ENCODE measurements at places on chromosomes 7 and 10.

GRCh38 chr7:38310591-38311101, 37.2 kb upstream of the TARP start:
- DNase-seq = no peak

GRCh38 chr7:16743236-16743635, 10.3 kb upstream of the TSPAN13 start:
- DNase-seq = no peak

GRCh38 chr10:19944911-19945663, 128.9 kb downstream of the PLXDC2 start:
- no peak for DNase-seq

DNA sequence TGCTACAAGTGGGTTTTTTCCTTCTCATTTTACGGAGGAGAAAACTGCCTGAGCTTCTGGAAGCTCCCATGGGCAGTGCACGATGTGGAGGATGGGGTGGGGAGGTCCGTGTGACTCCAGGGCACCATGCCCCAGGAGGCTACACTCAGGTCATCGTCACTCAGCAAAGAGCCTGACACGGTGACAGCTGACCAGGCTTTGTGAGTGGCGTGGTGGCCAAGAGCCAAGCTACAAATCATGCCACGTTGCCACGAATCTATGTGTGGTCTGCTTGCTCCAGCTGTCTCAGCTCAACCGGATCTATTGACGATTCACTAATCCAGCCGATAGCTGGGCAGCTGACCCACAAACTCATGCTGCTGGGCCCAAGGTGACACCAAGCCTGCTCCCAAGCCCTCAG, 27.6 kb upstream of the C10orf71 start:
- no peak for DNase-seq

GRCh38 chr7:158236400-158236799, 351.2 kb downstream of the PTPRN2 start:
- no peak for DNase-seq

GRCh38 chr7:69677054-69677852, 79.0 kb downstream of the AUTS2 start:
- no peak for DNase-seq

DNA sequence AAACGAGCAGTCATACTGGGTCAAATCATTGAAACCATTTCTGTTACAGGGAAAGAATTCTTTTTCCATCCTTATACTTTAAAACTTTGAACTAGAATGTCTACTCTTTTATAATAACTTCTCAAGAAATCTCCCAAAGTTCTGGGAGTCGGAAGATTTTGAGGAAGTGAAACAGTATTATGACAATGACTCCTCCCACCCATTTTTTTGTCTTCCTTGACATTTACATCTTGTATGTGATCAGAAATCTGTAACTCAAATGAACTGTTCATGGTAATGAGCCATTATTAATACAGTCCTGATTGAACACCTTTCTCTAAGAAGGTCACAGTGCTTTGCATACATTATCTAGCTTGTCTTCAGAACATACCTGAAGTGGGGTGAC, 227.4 kb downstream of the CELF2 start:
- DNase-seq = no peak

GRCh38 chr7:152369518-152369917, 66.3 kb downstream of the KMT2C start:
- no peak for DNase-seq

GRCh38 chr7:64602086-64602485, 39.2 kb upstream of the ZNF680 start:
- no peak for DNase-seq

DNA sequence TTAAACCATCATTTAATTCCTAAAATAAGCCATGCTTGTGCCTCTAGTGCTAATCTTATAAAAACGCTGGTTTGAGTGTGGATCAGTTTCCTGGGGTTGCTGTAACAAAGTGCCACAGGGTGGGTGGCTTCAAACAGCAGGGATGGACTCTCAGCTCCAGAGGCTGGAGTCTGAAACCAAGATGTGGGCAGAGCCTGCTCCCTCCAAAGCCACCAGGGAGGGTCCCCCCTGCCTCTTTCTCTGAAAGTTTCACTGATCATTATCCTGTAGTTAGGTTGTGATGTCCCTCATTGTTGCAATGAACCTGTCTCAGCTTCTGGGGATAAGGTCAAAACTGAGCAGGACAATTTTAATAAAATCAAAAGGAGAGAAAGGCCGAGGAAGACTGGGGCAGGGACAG, 251.9 kb upstream of the TCERG1L start:
- no peak for DNase-seq

- no peak for DNase-seq
Observed at GRCh38 chr7:94216944-94217461, 177.7 kb upstream of the COL1A2 start.

DNA sequence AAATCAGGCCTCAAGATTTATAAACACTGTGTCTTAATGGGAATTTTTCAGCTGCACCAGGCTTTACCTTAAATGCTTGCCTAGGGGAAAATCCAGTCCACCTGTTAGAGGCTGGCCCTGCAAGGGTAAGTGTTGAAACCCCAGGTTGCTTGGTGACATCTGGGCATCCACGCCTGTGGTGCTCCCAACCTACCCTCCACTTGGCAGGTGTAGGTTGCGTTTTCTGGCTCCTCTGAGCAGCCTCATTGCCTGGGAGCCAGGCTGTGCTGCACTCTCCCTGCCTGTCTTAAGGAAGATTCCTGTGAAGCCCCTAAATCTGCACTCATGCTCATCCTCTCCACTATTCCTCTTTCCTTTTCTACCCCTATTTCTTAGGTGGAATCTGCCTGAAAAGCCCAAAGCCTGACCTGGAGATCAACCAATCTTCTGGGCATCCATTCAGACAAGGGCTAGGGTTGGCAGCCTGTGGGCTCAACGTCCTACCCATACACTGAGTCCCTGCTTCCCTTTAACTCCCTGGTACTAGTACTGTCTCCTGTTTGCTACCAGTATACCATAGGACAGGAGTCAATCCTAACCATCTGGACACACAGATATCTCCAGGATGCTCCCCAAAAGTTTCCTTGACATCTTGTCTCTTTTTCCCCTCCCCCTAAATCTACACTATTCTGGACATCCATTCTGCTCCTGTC, 150.4 kb downstream of the PDE1C start:
- no peak for DNase-seq

DNA sequence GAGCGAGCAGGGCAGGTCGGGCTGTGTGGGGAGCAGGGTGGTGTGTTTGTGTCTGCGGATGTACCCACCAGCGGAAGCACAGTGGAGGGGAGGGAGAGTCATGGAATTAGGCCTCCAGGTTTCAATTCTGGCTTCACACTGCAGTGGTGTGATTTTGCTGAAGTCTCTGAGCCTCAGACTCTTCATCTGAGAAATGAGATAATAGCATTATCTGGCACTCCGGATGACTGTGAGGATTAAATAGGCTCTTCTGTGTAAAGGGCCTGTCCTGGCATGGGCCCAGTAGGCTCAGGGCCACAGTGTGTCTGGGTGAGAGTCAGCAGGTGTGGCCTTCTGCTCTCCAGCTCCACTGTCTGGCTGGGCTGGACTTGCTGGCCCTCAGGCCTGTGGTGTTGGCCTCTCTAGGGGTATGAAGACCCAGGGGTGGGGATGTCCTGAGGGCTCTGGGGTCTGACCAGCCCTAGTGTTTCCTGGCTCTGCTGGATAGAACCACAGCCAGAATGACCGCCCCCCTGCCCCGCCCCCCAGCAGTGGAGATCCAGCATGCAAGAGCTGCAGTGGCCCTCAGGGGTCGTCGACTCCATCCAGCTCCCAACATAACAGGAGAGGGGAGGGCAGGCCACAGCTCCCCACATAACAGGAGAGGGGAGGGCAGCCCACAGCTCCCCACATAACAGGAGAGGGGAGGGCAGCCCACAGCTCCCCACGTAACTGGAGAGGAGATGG, 178.6 kb downstream of the RPS24 start:
- no peak for DNase-seq

- DNase-seq = peak; percentile 14
Observed at GRCh38 chr10:46240684-46241565, 45.9 kb upstream of the ANTXRL start.

DNA sequence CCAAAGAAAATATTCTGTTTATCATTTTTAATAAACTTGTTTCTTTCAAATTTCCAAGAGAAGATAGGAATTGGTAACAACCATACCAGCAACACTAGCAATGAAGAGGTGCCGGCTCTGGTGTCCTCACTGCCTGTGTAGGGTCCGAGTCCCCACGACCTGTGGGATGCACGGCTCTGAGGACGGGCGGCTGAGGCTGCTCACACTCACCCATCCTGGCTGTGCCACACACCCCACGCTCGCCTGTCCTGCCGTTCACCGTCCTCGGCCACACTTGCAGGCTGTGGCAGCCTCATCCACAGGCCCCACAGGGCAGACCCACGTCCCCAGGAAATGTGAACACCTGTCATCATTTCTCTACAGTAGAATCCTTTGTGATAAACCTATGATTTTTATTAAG, 48.2 kb upstream of the DPYSL4 start:
- no peak for DNase-seq

DNA sequence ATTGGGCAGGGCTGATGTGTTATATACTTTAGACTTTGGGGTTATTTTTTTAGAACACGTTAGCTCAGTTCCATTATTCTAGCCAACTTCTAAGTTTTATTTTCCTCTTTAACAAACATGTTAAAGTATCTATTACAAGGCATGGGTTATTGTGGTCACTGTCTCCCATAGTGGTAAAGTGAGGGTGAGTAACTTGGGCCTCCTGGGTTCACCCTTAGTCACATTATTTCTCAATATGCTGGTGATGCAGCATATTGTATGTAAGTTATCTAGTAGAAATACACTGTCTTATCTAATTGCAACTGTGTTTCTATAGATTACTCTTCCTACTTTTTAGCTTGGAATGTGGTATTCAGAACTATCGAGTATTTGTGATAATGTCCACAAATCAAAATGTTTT, 65.9 kb downstream of the BBS9 start:
- DNase-seq = no peak

DNA sequence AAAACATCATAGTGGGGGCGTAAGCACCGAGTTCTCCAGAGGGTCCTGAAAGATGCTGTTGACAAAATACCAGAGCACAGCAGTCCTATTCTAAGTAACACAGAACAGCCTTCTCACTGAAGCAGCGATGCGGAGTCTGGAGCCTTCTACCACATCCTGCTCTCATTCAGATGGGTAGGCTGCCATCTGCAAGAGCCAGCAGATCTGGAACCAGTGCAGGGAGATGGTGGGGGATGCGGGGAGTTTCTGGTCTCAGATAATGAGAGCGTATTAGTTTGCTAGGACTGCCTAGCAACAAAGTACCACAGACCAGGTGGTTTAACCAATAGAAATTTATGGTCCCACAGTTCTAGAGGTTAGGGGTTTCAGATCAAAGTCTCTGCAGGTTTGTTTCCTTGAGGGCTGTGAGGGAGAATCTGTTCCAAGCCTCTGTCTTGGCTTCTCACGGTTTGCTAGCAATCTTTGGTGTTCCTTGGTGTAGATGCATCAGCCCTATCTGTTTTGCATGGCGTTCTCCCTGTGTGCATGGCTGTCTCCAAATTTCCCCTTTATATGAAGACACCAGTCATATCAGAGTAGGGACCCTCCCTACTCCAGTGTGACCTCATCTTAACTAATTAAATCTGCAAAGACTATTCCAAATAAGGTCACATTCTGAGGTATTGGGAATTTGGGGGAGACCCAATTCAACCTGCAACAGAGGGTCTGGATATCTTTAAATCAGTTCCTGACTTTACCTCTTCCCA, 52.0 kb upstream of the STEAP1B start:
- no peak for DNase-seq

DNA sequence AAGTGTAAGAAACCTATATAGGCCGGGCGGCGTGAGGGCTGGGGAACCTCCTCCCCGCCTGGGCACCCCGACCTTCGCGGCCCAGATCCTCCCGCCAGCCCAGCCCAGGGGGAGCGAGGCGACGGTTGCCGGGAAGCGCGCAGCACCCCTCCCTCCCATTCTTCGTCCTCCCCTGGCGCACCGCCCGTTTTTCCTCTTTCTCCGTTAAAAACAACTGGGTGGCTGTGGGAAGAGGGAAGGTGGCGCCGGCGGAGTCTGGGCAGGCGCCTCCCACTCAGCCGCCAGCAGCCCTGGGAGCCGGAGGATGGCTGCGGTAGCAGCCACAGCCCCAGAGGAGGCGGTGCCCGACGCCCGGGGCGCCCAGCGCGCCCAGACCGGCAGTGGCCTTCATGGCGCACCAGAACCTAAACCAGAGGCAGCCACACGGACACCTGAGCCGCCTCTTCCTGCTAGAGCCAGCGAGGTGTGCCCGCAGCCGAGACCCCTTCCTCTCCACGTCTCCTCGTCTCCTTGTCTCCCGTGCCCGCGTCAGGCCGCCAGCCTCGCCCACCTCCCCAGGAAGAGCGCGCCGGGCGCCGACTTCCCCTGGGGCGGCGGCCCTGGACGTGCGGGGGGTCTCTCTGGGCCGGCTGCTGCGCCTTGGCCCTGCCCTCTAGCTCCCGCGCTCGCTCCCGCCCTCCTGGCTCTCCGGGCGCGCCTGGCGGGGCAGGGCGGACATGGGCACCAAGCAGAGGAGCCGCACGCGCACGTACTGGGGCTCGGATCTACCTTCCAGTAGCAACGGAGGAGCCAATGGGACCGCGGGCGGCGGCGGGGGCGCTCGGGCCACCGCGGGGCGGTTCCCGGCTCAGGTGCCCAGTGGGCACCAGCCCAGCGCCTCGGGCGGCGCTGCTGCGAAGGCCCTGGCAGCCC, 32.8 kb upstream of the SFTPD start:
- DNase-seq = peak; percentile 57

- peak; percentile 49 for DNase-seq
Observed at GRCh38 chr10:104642658-104643302, 1.7 kb downstream of the SORCS3 start.

DNA sequence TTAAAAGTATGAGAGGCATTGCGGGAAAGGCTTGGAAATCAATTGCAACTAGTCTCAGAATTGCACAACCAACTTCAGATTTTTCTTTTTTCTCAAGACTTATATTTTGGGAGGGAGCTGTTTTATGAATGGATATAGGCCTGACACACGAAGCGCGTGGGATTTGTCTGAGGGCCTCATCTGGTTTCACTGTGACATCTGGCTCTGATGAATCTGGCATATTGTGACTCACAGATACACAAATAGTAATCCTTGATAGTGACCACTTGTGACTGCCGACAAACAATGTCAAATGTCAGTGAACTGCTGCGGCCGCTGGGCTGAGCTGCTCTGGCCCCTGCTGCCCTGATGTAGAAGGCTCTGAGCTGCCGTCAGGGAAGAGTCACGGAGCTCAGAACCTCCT, 655.1 kb downstream of the INHBA start:
- no peak for DNase-seq

- no peak for DNase-seq
Observed at GRCh38 chr7:134014935-134015334, 112.2 kb upstream of the LRGUK start.

DNA sequence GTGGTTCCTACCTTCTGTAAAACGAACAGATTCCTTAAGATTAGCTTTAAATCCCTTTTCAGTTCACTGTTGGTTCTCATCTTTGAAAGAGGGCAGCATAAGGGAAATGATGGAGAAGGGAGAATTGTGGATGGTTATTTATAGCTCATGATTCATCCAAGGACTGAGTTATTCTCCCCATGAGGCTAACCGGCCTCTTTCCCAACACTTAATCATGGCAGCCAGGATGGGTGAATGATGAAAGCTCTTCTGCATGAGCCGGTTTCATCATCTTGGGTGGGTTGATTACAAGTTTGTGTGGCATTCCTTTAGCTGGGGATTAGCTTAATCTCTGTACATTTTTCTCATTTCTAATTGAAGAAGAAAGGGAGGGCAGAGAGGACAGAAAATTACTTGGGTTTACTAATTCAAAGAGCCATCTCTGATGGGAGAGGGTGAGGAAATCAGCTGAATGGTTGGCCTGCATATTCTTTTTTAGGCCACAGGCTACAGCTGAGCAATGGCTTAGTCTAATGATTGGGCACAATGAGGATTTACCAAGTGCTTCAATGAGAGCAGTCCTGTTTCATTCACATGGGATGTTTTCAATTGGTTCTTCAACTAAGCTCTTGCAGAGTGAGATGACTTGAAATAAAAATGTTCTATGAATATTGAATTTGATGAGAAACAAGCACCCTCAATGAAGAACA, 250.0 kb downstream of the BMPER start:
- no peak for DNase-seq
